ENCODE measurements at places on chromosomes 16 and 17.

DNA sequence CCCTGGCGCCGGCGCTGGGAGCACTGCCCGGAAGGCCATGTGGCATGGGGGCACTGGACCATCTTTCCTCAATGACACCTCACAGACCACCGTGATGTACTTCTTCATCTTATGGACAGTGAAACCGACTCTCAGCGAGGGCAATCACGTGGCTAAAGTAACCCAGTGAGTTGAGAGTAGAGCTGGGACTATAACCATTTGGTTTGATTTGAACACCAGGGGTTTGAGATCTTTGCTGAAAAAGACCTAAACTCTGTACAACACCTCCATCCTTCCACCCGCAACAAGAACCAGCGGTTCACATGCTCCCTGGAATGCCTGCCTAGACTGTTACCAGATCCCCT is 3.3 kb downstream of the ITGA2B start:
- DNase-seq: no peak

GRCh38 chr16:9778849-9779248 is 403.4 kb downstream of the GRIN2A start:
- DNase-seq: no peak

DNA sequence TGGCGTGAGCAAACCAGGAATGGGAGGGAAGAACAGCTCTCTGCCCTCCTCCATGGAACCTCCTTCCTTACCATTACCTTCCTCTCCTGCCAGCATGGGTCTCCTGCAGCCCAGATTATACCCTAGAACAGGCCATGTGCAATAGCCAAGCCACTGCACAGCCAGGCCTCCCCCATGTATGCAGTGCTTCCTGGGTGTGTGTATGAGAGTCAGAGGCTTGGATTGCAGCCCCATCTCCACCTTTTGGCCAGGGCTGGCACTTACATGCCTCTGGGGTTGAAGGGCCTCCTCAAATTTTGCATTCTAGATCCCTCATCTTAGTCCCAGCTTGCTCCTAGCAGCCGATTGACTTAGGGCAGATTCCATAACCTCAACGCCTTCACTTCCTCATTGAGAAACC is 133.7 kb downstream of the GSG1L start:
- no peak for DNase-seq

DNA sequence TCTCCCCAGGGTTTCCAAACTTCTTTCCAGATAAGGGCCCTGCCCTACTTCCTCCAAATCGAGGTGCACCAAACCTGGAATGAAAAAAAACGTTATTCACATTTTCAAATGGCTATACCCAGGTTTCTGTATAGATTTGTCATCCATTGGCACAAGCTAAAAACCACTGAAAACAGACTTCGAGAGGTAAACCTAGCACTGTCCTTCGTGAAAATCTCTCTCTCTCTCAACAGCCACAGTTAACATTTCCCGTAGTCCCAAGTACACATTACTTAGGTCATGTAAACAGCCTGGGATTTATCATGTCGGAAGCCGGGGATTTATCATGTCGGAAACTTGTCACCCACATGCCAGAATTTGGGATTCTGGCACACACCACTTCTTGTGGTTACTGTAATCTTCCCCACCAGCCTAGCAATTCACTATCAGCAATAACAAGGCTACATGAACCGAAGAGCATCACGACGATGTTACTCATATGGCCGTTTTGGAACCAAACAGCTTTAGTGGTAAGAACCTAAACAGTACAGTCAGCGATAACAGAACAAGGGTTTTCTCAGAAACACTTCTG is 1.2 kb downstream of the DDX5 start:
- DNase-seq: no peak

DNA sequence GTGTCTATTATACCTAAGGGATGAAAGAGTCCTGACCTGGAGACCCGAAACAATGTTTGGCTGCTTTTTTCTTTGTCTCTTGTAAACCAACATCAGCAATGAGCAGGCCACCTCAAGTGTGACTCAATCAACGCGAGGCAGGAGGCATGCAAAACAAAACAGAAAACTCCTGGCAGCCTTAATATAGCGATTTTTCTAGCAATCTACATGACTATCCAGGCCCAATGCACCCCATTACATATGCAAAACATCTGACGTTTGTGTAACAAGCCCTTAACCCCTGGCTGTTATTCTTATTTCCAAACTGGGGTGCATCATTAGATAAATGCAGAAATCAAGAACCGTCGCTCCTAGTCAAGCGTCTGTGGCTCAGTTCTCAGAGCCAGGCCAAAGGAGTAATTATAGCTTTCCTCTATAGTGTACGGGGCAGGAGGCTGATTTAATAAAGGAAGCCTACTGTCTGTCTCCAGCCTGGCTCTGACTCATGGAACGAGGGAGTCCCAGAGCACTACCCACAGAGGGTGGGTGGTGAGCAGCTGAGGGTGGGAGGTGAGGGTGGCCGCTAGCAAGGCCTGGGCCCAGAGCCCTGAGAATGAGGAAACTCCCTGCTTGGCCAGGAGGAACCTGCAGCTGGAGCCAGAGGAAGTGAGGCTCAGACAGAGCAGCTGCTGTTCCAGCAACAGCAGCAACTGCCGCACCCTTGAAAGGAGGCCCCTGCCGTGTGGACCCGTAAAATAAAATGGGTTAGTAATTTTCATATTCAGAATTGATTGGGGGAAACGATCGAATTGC is 43.9 kb downstream of the CHD9 start:
- peak; percentile 94 for DNase-seq

DNA sequence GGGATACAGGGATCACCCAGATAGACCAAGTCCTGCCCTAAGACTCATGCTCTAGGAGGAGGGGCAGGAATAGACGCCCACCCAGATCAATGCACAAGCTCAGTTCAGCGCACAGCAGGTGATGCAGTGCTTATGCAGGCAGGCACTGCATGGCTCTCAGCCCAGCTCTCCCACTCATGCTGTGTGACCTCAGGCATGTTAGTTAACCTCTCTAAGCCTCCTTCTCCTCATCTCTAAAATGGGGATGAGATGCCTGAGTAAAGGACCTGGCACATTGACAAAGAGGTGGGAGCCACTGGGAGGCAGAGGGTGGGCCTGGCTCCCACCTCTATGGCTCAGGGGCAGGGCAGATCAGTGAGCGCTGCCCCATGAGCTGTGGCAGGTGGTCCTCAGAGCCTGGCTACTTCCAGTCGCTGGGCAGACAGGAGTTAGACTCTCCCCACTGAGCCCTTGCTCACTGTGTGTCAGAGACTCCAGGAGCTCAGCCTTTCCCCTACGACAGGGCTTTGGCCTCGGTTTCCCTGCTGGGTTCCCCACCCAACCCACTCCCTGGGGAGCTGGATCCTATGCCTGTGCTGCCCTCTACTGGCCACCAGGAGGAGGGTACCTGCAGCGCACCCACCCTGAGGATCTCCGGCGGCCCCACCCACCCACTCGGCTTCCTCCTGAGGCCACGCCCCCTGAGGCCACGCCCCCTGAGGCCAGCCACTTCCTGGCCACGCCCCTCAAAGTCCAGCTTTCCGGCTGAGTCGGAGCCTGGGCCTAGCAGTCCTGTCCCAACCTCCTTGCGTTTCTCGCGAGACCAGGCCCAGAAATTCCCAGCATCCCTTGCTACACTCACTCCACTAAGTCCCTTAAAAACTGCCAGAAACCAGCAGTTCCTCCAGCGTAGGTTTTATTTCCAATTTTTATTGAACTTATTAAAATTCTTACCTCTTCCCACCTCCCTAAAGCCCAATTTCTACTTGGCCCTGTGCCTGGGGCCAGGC is 196.1 kb downstream of the GSG1L start:
- DNase-seq: peak; percentile 83

DNA sequence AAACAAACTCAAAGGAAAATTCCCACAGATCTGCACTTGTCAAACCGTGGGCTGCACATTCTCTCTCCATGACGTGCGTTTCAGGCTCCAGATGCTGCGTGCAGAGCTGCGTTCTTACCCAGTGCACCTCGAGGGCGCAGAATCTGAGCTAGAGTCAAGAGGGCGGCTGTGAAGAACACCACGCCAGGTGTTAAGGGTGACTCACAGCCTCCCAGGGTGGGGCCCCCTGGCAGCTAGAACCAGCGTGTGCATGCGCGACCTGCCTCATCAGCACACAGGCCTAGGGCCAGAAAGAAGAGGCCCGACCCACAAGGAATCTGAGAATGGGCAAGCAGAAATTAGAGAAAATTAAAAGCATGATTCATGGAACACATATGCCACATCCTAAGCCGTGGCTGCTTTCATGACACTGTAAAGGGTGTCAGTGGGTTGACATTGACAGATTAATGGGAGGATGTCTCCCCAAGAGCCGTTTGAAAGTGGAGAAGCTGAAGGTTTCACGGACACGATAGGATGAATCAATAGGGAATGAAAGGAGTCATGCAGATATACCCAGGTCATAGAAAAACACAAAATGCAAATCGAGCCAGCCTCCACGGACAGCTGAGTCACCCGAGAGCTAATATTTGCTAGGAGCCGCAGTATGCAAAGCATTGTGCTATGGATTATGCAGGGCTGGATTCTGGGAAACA is 29.0 kb downstream of the MARCHF10 start:
- no peak for DNase-seq

- DNase-seq: no peak
Observed at GRCh38 chr17:36512641-36513040, 22.0 kb downstream of the MYO19 start.

GRCh38 chr16:12252616-12253015 is 276.1 kb downstream of the SNX29 start:
- no peak for DNase-seq

DNA sequence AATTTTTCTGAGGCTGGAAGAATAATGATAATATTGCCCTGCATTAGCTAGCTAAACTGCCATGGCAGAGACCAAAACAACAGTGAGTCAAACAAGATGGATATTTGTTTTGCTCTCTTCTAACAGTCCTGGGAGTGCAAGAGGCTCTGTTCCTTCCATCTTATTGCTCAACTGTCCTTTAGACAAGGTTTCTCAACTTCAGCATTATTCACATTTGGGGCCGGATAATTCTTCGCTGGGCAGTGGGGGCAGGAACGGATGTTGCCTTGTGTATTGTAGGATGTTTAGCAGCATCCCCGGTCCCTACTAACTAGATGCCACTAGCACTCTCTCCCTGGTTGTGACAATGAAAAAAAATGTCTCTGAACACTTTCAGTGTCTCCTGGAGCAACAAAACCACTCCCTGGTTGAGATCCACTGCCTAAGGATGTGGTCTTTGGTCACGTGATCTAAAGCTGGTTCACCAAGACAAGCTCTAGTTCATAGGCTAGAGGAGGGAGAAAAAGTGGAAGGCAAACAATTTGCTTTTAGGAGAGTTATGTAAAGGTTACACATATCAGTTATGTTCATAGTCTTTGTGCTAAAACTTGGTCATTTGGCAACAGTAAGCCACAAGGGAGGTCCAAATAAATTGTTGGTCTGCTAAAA is 144.4 kb downstream of the PCTP start:
- peak; percentile 6 for DNase-seq

DNA sequence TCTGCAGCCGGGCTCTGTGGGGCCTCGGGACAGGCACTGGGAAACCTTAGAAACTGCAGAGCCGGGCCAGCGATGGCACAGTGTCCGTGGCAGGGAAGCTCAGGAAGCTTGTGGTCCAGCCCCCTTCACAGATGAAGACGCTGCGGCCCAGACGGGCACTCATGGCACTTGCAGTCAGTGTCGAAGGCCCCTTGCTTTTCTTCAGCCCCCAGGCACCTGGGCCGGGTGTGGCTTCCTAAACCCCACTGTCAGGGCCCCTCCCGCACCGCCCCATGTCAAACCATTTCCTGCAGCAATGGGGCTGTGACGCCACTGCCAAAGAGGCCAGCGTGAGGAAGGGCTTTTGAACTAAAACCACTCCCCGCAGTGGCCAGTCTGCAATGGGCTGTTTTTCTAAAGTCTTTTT is 164.0 kb downstream of the LAT start:
- DNase-seq: peak; percentile 51

- DNase-seq: peak; percentile 7
Observed at GRCh38 chr16:1870365-1871082, 1.4 kb downstream of the MEIOB start.

DNA sequence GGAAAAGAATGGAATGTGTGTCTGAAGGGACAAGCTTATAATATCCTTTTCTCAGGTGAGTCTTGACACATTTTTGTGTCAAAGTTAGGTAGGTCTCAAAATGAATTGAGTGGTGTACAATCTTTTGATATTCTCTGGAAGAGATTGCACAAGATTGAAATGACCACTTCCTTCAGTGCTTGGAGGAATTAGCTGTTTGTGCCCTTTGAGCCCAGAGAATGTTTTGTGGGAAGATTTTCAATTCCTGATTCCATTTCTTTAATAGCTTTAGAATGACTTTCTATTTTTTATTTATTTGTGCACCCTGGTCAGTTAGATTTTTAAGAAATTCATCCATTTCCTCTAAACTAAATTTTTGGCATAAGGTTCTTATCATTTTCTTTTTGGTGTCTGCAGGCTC is 1.6 kb upstream of the CCL13 start:
- DNase-seq: peak; percentile 52

GRCh38 chr17:42098730-42099399 is 592 bp upstream of the ZNF385C start:
- no peak for DNase-seq

- peak; percentile 28 for DNase-seq
Observed at GRCh38 chr17:59160157-59161025, 4.8 kb downstream of the PRR11 start.

GRCh38 chr17:50906443-50906842 is 40.3 kb upstream of the TOB1 start:
- no peak for DNase-seq

DNA sequence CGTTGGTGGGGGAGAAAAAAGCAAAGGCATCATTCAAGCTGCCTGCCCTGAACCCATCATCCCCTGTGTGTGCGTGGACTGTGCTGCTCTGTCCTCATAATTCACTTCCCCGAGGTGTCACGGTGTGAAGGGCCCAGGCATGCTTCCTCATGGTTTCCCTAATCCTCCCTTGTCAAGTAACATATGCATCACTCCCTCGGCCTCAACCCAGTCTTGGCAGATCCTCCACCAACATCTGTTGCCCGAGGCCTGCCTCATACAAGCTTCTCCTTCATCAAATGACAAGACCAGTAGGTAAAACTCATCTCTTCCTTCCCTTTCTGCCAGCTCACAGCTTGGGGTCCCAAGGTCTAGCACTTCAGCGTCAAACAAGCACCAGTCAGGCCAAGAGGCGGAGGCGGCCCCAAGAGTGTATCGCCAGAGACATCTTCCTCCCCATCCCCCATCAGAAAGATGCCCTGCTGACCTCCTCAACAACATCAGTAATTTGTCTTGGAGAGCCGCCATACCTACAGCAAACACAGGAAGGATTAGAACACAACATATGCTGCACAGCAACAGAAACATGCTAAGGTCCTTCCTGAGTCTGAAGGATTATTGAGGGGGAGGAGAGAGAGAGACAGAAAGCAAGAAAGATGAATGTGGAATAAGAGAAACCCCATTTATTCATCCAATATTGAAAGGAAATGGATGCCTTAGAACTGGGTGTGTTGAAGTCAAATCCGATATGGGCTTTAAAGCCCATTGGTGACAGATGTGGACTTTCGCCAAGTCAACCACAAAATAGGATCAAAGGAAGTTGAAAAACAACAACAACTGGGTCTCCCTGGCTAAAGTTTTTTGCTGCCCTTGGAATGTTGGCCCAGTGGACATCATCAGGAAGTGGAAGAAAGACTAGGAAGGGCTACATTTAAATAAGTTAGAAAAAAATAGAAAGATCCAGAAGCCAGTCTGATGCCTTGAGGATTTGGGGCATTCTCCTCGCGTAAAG is 38.4 kb downstream of the SOX9 start:
- DNase-seq: no peak

- DNase-seq: no peak
Observed at GRCh38 chr17:58764373-58764772, 8.7 kb downstream of the PPM1E start.

GRCh38 chr17:420479-421175 is 68.0 kb upstream of the RPH3AL start:
- no peak for DNase-seq

GRCh38 chr17:50146927-50147665 is 3.4 kb downstream of the PPP1R9B start:
- no peak for DNase-seq
